NCI-H2081 treated with DMSO at 0.1 percent for 48 hours (cell line): ENCODE measurements at places on chromosomes 13 and 19.

- peak; percentile 25 for DNase-seq
These were observed 917.6 kb downstream of the PCDH9 start for GRCh38 chr13:66312312-66313087.

DNA sequence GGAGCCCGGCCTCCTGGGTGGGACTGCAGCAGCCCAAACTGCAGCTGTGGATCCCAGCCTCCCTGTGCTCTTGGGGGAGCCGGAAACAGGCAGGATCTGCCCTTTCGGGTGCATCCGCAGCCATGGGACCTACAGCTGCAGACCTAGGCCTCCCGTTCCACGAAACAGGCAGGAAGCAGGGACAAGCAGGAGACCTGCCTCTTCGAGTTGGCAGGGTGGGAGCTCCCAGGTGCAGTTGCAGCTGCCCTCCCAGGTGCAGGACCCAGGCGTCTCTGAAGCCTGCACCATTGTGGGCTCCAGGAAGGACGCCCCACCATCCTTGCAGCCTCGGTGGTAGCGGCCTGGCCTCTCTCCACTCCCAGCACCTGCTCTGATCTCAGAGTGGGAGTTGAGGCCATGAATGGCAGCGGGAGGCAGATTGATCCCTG lies 189.0 kb upstream of the KLHL1 start:
- no peak for DNase-seq

DNA sequence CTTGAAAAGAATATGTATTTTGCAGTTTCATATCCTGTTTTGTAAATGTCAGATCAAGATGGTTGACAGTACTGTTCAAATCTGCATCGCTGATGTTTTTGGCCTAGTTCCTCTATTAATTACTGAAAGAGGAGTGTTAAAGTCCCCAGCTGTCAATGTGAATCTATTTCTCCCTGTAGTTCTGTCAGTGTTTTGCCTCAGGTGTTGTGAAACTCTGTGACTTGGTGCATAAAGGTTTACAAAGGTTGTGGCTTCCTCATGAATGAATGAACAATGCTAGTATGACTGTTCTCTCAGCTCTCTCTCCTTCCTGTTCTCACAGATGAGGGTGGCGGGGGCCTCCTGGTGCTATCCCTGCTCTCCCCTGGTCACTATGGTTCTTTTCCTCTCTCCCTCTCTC lies 142.4 kb downstream of the MYCBP2 start:
- DNase-seq = no peak

GRCh38 chr19:11519138-11519537 lies 9.8 kb downstream of the ECSIT start:
- no peak for DNase-seq

DNA sequence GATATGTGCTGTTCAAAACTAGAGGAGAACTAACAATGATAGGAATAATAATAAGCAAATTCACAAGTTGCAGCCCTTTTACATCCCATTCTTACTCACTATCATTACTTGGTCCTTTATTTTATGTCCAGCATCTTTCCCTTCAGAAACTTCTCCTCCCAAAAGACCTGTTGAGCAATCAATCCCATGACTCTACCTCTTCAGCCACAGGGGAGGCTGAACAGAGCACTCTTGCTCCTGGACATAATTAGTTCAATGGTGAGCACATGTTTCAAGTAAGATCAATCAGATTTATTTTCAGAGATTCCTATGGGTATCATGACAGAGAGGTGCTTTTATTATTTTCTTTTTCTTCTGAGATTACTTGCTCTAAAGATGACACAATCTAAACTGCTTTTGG lies 260.0 kb downstream of the COG6 start:
- DNase-seq = no peak

GRCh38 chr19:10009714-10010224 lies 535 bp downstream of the COL5A3 start:
- no peak for DNase-seq

DNA sequence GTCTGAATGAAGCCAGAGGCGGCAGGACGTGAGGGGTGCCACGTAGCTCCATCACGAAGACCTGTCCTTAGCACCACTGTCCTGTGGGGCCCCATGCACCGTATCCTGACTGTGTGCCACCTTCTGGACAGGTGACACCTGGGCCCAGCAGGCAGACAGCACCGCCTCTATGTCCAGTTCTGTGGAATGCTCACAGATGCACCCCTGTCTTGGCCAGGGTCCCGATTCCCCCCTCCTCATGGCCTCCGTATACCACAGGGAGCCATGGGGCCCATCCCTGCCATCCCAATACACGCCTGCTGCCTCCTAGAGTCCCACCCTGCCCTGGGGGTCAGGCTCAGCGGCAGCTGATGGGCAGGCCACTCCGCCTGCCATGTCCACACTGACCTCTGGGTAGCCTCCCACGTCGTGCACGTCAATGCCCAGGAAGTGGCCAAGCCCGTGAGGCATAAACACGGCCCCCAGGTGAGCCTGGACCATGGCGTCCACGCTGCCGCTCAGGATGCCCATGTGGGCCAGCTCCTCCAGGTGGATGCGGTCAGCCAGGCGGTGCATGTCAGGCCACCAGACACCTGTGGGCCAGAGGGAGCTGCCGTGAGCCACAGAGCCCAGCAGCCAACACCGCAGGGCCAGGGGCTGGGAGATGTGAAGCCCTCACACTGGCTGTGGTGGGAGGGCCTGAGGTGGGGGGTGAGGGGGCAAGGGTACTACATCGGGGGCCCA lies 17.6 kb downstream of the CEBPG start:
- no peak for DNase-seq

DNA sequence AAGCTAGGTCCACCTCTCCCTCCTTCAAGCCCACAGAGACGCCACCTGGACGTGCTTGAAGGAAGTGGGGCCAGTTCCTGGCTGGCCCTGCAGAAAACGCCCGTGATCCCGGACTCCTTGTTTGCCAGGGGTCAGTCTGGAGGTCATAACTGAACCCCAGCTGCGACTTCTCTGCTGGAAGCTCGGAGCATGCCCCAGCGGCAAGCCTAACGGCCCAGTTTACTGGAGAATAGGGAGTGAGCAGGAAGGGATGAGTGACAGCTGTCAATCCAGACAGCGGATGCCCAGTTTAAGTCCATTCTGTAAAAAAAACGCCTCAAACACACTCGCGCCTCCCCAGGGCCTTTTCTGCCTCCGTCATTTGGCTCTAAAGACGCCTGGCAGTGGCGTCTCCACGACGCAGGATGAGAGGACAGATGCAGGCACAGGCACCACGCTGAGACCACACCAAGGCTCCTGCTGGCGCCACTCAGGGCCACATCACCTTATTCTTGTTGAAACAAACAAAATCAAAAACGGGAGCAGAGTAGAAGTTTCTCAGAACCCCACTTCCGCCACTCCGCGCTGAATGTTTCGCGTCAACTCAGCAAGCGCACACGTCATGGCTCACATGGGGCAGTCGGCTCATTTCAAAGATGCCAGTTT lies 57.6 kb downstream of the RASA3 start:
- no peak for DNase-seq

GRCh38 chr19:13095934-13096927 lies 6.4 kb downstream of the LYL1 start:
- DNase-seq = no peak

DNA sequence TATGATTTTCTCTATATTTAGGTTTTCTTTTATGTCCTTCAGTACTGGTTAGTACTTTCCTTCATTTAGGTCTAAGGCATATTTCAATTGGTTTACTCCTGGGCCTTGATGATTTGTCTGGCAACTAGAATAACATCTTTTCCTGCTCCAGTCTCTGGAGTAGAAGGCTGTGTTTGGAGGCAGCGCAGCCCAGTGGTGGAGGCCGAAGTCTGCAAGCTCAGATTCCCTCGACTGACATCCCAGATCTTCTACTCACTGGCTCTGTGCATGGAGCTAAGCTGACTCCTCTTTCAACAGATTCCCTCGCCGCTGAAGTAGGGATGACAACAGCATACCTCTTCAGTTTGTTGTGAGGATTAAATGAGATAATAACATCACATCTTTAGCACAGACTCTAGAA lies 141.0 kb downstream of the RAP2A start:
- no peak for DNase-seq

GRCh38 chr13:66618702-66619101 lies 611.4 kb downstream of the PCDH9 start:
- DNase-seq = no peak

- DNase-seq = no peak
These were observed 435.7 kb downstream of the SLITRK6 start for GRCh38 chr13:85363504-85363903.

DNA sequence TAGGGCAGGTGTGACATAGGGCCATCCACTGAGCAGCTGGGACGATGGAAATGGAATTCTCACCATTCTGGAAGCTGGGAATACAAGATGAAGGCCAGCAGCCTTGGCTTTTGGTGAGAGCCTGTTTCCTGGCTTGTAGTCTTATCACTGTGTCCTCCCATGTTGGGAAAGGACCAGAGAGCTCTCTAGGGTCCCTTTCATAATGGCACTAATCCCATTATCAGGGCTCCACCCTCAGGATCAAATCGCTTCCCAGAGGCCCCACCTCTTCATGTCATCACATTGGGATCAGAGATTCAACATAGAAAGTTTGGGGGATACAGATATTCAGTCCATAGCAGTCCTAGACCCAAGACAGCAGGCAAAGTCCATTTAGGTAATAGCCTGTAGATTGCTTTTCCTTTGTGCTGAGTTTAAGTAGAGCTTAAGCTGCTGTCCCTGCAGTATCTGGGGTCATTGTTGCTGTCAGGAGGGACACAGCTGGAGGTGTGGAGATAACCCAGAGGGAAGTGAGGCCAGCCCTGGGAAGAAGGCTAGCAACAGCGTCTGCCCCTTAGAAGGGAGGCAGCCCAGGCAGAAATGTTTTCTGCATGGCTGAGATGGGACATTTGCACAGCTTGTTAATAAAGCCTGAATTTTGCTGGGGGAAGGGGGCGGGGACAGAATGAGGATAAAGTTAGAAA lies 136.5 kb upstream of the GPR12 start:
- no peak for DNase-seq

DNA sequence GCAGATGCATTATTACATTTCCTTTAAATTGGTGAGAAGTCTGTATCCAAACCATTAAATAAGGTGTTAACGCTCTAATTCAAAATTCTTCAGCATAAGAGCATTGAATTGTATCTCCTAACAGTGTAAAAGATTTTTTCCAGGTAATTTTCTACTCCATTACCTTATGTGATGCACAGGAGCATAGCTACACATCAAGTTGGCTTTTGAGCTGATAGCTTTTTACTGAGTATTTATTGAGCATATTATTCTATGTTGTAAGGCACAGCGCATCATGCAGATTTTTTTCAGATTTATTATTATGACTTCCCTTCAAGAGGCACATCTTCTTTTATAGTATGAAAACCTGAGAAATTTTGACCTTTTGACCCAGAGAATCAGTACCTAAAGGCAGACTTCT lies 270.7 kb upstream of the MIR17HG start:
- DNase-seq = no peak

GRCh38 chr13:88675347-88675996 lies 1004.3 kb downstream of the SLITRK5 start:
- DNase-seq = no peak

- DNase-seq = no peak
These were observed 5.4 kb downstream of the UPF3A start for GRCh38 chr13:114286808-114287207.

DNA sequence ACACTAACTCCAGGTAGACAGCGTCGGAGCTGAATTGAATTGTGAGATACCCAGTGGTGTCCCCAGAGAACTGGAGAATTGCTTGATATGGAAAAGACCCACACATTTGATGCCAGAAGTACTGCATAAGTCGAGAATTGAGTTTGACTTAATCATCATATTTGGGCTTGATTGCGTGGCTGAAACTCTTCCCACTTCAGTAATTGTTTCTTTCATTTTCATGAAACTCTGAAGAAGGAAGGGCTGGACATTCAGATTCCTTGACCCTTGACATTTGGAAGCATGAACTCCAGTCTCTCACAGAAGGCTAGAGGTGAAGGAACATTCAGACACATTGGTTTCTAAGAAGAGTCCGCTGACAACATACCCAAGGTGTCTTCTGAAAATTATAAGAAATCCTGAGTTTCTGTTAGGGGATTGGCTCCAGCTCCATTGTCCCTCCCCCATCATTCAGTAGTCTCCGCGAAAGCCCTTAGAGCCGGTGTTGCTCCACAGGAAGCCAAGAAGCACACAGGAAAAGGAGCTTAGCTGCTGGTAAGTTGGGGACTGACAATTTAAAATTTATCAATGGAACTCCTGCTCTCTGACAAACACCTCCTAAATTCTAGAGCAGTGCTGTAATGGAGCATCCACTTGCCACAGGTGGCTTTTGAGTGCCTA lies at the start of gene FPR2:
TSS of gene FPR2 (plus strand) at position 484 of the 660 bp plus-strand sequence. CDS start 7,479 bp downstream, outside the sequence.
- DNase-seq = no peak

DNA sequence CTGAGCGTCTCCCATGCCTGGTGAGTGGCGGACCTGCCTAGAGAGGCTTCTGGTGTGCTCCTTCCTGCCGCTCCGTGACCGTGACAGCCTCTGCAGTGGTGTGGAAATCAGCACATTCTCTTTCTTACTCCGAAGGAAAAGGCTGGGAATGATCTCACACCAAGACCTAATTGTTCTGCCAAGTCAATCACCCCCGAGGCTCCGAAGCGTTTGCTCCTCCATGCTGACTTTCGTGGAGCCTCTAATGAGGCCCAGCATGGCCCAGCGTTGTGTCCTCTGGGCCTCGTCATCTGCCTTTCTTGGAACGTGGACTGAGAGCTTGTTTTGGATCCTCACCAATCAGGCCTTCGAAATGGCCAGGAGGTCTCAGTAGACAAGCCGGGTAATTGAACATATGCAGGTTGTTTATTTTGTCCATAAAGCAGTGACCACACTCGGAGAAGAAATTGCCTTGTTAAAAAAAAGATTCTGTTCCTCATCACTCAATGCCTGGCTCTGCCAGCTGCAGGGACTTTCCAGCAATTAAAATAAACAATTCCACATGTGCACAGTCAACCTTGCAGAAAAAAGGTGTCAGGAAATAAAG lies 107.1 kb downstream of the UBL3 start:
- no peak for DNase-seq

GRCh38 chr19:8044018-8044417 lies 8.5 kb upstream of the CCL25 start:
- DNase-seq = no peak

DNA sequence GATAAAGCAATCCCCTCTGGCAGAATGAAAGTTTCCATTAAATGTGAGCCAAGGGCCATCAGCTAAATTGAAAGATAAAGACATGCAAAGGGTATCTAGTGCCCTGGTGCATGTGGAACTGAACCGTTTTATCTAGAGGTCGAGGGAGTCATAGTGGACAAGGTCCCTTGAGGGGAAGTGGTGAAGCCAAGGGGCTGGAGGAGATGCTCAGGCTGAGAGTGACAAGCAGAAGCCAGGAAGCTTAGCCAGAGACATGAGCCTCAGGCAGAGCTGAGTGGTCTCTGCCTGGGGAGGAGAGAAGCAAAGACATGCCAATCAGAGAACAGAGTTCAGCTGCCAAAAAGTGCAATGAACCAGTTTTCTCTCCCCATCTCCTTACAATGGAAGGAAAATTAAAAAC lies 68.1 kb upstream of the SLC10A2 start:
- no peak for DNase-seq

DNA sequence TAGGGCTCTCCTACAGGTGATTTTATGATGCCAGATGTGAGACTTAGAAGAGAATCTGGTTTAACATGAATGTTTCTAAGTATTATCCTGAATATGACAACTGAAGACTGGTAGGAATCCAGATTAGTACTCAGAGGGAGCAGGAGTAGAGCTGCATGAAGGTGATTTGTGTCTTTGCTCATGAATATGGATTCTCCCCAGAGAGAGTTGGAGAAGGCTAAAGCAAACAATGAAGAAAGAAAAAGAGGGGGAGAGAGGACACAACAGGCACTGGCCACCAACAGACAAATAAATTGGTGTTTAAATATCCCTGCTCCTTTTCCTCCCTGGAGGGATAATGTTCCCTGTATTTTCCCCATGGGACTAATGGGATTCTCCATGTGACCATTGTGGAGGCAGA lies 427.0 kb upstream of the KLF12 start:
- no peak for DNase-seq
